Retina (tissue), 1 donor: ENCODE measurements at places on chromosomes 12 and 14.

DNA sequence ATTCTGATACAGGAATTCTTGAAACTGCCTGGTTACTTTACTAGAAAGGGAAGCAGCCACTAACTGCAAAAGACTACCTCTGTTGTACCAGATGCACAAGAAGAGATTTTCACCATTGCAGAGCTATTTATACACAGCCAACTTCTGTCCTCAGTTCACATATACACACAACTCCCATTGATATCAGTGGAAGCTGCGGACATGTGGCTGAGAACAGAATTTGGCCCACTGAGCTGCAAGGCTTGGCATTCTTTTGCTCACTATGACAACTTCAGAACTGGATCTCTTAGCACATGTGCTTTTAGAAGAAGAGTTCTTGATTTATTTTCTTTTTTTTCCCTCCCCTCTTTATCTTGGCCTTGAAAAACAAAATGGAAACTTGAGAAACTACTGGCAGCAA lies 28.3 kb downstream of the PTPRO start:
- no peak for DNase-seq

DNA sequence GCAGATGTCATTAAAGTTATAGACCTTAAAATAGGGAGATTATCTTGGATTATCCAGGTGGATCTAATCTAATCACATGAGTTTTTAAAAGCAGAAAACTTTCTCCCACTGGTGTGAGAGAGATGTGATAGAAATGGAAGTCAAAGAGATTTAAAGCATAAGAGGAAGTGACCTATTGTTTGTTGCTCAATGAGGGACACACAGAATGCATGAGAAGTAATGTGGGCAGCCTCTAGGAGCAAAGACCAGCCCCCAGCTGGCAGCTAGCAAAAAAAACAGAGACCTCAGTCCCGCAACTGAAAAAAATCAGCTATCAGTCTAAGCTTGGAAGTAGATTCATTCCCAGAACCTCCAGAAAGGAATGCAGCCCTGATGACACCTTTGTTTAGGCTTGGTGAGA lies 24.6 kb upstream of the ANP32D start:
- DNase-seq, result no peak

DNA sequence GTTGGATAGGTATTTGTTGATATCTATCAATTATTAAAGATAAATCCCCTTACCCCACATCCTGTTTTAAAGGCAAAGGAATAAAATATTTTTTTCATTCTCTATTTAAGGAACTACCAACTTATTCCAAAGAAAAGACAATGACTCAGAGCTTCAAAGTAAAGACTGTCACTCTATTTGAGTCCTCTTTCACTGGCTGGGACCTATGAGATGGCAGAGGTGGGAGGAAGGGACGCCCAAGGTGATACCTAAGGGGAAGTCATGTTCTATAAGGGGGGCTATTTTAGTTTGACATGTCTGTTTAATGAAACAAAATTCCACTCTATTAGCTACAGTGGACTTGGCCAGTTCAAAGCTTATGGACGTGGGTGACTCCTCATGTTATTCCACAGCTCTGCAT lies 209.6 kb downstream of the CALM1 start:
- no peak for DNase-seq

DNA sequence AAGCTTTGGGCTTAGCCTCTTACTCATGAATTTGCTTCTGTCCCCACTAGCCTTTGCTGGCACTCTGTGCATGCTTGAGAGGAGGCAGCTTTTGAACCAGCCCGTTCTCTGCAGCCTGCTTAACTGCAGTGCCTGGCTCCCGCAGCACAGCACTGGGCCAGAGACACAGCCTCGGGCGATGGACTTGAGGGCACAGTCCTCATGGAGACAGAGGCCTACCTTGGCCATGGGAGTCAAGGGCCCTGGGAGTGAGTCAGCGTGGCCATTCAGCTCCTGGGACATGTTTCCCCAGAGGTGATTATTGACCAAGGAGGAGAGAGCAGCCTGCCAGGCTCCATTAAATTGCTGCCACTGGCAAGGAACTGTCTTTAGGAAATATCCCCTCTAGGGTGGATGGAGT lies 93.5 kb downstream of the SMOC1 start:
- DNase-seq, result no peak

- DNase-seq, result no peak
Measured at GRCh38 chr12:110869026-110869425, 22.2 kb downstream of the CCDC63 start.

DNA sequence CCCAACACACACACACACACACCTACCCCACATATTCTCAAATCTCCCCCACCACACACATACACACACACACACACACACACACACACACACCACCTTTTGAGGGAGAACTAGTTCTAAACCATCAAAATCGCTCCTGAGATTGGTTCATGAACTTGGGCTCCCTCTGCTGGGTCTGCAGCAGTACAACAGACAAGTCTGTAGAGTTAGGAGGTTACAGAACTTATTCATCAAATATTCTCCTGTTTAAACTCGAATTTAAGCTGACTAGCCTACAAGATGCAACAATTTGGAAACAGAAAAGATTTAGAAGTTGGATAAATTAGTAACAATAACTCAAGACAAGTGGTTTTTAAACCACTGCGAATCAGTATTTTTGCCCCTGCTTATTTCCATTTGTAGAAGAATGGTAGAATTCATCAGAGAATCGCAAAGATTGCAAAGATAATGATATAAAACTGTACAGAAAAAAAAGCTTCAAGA lies 136.4 kb upstream of the USP15 start:
- peak; percentile 31 for DNase-seq

GRCh38 chr14:51244591-51244990 lies 4.5 kb downstream of the TMX1 start:
- no peak for DNase-seq

- no peak for DNase-seq
Measured at GRCh38 chr12:84822525-84822924, 90.1 kb downstream of the SLC6A15 start.

GRCh38 chr12:5589054-5589453 lies 157.1 kb downstream of the NTF3 start:
- no peak for DNase-seq

GRCh38 chr14:50780393-50780792 lies 50.6 kb downstream of the NIN start:
- no peak for DNase-seq

DNA sequence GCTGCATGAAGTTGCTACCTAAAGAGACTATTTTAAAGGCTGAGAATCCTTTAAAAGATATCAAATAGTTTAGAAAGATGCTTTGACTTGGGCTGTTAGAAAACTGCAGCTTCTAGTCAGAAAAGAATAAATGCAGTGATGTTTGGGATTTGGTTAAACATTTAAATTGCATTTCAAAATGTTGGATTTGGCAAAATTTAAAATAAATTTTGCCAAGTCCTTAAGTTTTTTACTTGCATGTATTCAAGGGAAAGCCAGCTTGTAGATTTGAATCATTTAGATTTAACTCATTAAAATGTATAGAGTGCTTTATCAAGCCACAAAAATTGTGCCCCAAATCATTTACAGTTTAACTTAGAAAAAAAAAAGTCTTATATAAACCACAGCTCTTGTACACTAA lies 109.7 kb downstream of the ANKS1B start:
- DNase-seq, result no peak

- DNase-seq, result no peak
Measured at GRCh38 chr14:59305231-59305630, 116.8 kb downstream of the DAAM1 start.

DNA sequence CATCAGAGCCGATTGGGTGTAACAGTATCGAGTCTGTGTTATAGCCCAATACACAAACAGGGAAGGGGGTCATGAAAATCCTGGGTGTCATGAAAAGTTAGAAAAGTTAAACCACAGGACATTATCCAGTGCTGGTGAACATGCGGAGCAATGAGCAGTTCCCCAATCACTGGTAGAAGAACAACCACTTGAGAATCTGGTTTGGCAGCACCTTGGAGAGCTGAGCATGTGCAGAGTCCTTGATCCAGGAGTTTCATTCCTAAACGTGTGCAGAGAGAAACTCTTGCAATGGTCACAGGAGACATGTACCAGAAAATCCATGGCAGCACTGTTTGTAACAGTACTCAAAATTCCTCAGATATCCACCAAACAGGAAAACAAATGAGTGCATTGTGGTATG lies 23.0 kb upstream of the JDP2 start:
- no peak for DNase-seq

DNA sequence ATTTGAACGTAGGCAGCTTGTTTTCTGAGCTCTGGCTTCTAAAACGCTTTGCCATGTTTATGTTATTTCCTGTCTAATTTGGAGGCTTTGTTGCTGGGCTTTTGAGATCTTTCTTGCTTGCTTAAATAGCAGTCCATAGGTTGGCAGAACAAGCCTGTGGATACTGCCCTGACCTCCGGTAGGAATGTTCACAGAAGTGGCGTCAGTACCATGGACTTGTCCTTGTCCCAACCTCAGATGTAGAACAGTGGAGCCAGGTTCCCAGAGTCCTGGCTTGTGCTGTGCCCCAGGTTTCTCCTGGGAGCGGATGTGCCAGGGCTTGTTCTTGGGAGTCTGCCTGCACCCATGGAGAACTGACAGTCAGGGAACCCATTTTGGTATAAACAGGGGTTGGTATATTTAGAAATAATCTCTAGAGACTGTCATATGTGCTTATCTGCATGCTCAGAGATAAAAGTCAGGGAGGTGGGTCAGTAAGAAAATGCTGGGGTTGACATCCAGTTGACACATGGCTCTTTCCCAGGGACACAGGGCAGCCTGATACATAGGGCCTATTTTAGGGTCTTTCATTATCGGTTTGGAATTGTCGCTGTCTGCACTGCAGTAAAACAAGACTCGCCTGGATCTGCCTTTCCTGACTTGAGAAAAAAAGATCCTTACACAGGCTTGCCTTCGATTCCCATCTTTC lies 22.9 kb downstream of the CACNA1C start:
- no peak for DNase-seq

DNA sequence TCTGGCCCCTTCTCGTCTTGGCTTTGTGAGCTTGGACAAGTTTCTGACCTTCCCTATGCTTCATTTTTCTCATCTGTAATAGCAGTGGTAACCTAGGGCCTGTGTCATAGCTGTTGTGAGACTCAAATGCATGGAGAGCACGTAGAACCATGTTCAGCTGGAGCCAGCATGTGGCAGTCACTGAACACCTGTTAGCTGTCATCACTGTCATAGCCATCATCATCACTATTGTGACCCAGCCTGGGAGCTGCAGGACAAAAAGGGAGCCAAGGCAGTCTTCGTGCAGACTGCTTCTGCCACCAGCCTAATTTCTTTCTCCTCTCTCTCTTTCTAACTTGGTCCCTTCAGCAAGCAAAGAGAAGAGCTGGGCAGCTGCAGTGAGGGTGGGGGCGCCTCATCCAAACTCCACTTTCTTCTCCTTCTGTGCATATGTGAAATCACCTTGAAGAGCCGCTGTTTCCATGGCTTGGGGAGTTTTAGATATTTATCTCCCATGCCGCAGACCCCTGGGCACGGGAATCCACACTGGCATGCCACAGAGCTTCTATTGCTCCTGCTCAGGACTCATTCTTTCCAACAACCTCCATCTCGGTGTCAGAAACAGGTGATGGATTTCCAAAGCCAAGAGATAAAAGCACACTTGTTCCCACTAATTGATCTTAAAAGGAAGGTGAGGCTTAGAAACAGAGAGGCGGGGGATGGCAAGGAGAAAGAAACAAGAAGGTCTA lies 87.0 kb downstream of the SRRM4 start:
- DNase-seq, result peak; percentile 54

- no peak for DNase-seq
Measured at GRCh38 chr14:35197015-35197414, 74.7 kb downstream of the PRORP start.

DNA sequence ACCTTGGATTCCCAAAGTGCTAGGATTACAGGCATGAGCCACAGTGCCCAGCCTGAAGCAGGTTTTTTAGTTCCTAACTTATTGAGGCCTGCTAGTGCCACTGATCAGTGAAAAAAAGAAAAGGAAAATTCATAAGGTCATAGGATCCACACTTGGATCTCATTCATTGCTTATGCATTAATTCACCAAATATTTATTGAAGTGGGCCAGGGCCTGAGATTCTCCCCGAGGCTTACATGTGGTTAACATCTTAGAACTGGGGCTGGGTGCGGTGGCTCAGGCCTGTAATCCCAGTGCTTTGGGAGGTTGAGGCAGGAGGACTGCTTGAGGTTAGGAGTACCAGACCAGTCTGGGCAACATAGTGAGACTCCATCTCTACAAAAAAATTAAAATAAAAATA lies 29.5 kb upstream of the MAP1LC3B2 start:
- DNase-seq, result no peak

DNA sequence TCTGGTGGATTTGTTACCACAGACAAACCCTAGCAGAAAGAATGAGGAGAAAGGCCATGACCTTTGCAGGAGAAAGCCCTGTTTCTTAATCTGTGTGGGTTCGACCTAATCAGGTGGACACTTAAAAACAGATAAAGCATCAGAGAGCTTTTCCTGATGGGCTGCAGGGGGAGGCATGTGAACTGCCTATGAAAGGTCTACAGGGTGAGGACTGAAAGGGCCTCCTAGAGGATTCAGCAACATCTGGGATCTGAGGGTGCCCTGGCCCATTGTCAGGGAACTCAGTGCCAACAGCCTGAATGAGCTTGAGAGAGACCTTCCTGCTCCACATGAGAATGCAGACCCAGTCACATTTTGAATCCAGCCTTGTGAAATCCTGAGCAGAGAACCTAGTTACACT lies 178.8 kb upstream of the DDHD1 start:
- no peak for DNase-seq

- no peak for DNase-seq
Measured at GRCh38 chr12:81942594-81942993, 183.4 kb upstream of the PPFIA2 start.
